ENCODE measurements at places on chromosomes 16 and 17.
A peak's percentile ranks its signal among the peaks of the same experiment; 100 is the strongest.

DNA sequence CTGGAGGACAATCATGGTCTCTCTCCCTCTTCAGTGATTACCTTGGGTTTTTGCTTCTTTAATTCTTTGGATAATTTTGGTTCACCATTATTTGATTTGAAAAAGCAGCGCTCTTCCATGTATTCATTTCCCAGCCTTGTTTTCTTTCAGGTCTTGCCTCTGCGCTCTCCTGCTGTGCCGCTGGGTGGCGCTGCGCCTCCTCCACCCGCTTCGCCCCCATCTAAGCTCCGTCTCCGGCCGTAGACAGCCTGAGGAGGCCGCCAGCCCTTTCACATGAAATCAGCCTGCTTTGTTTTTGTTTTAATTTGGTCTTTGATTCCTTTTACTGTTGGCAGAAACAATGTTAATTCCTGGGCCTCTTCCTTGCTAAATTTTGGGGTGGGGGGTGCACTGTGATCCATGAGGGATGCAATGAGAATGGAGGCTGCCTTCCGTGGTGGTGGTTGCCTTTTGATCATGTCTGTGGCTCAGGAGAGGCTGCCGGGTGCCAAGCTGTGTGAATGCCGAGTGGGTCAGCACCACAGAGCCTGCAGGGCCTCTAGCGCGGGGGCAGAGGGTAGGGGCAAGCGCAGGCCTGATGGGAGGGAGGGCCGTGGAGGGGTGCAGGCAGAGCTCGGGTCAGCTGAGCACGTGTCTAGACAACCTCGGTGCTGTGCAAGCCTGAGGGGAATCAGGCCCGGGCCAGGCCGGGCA lies 64.1 kb downstream of the PLD6 start:
- peak; percentile 73 for DNase-seq

DNA sequence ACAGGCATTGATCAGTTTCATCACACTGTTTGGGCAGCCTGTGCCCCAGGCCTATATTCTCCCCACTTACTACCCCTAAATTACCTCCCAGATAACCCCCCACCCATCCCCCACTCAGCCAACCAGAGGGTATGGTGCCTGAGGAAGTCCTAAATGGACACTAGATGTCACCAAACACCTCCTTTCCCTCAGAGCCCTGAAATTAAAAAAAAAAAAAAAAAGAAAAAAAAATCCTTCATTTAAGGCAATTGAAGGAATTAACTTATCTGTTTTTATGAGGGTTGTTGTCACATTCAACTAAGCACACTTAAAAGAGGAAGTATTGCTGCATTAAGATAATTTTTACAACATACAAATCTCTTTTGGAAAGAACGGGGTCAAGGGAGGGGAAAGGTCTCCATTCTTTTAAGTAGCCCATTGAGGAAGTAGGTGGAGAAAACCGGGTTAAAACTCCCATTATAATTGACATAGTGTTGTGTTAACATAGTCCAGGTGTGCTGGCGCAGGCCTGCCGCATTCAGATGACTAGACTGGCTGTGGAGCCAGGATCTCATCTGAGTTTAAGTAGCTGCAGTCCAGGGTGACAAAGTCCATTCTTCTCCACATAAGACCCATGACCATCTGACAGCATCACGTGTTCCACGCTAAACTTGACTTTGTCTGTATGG lies 46.3 kb downstream of the SNX11 start:
- peak; percentile 91 for DNase-seq

- no peak for DNase-seq
Observed at GRCh38 chr16:59356144-59356543, 622.0 kb upstream of the GOT2 start.

GRCh38 chr17:7262935-7263800 lies 890 bp upstream of the CLDN7 start:
- DNase-seq: peak; percentile 51

DNA sequence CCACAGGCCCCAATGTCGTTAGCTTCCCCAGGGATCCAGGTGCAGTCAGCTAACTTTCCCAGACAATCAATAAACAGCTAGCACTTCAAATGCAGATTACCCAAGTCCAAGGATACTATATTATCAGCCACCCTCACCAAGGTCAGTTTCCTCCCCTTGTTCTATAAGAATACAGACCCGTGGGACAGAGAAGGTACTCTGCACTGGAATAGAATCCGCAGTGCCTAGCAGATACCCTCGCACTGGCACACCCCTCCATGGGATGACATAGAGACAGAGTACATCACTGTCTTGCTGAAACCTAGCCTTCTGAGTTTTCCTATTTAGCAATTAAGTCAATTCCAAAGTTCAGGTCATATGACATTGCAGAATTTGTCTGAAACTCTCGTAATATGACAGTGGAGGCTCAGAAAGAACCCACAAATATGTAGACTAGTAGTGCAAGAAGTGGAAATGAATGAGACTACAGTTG lies 40.0 kb upstream of the ABCA10 start:
- no peak for DNase-seq

DNA sequence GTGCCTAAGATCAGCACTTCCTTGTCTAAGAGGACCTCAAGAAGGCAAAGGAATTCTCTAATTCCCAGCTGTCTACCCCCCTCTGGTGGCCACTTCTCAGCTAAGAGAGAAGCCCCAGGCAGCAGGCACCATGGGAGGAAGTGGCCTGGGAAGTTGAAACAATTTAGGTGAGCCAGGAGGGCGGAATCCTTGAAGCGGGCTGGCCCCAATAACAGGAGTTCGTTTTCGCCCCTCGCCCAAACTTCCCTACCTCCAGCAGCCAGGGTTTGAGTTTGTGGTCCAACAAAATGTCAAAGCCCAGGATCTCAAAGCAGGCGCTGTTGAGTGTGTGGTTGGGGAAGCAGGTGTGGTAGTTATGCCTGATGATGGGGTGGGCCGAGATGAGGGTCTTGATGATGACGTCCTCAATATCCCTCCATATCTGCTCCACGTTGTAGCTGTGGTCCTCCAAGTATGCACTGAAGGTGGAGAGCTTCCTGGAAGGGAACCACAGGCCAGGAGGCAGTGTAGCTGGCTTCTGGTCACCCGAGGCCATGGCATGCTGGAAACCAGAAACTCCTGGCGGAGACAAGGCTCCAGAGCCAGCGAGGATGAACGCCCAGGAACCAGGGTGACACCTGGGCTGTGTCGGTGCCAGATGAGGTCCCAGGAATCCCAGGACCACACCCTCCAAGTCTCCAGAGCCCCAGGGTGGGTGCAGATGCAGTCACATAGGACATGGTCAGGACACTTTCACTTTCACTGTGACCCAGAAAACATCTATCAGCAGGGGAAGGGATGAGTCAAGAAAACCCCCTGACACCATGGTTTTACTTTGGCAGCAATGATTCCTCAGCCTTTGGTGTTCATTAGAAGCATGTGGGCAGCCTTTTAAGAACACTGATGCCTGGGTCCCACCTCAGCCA lies 25.6 kb downstream of the TTLL6 start:
- peak; percentile 79 for DNase-seq

GRCh38 chr16:29961479-29962343 lies at the start of gene TMEM219:
TSS of gene TMEM219 (plus strand) at chr16:29962079. CDS start at chr16:29963144, 1,065 bp downstream.
- DNase-seq: peak; percentile 96

GRCh38 chr17:54814371-54814770 lies 86.3 kb upstream of the TOM1L1 start:
- DNase-seq: no peak

GRCh38 chr17:652314-652713 lies 62.3 kb downstream of the VPS53 start:
- DNase-seq: no peak

DNA sequence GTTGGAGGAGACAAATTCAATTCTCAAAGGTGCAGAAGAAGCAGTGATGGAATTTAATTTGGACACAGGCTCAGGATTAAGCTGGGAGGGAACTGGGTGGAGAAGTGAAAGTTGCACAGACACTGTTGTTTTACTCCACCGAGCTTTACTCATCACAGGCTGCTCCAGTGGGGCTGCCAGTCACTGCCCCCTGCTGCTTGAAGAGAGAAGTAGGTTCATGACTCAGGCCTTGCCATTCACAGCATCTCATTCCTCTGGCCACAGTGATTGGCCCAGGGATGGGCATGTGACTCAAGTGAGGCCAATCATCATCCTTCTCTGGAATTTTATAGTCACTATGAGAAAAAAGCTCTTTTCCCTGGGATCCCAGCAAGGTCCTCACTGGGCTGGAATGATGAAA lies 11.8 kb downstream of the GNAO1 start:
- peak; percentile 52 for DNase-seq

GRCh38 chr17:63189082-63189481 lies 223.0 kb downstream of the TANC2 start:
- DNase-seq: peak; percentile 16

DNA sequence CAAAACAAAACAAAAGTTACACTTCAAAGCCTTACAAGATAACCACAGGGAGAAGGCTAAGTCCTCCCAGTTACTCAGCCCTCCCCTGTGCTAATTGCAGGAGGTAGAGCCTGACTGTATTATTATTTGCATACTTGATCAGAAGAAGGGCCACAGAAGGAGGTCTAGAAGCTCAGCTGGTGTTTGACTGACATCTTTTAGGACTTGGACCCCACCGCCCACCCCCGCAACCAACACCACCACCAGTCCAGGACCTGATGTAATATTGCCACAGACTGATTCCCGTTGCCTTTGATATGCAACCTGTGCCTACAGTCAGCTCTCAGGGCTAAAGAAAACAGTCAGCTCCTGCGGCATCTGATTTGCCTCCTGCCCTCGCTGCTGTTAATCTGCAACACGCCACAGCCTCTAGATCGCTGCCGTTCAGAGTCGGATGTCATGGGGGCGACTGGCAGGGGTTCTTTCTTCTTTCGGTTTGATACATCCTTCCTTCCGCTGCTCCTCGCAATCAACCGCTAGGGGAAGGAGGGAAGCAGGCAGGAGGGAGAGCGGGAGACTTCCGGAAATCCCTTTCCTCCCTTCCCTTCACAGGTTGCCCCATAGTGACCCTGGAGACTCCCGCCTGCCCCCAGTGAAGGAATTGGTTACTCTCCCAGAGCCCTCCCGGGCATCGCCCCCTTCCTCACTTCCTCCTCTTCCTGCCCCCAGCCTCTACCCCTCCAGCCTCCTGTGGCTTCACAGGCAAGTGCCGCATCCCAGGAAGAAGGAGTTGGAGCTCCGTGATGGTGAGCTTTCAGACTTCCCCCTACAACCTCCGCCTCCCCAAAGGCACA lies 90.5 kb upstream of the SOX9 start:
- peak; percentile 13 for DNase-seq

GRCh38 chr16:19751478-19752385 lies 33.7 kb downstream of the IQCK start:
- no peak for DNase-seq

GRCh38 chr16:55257966-55258613 lies 65.9 kb upstream of the IRX6 start:
- peak; percentile 80 for DNase-seq

GRCh38 chr16:51286272-51286671 lies 135.2 kb upstream of the SALL1 start:
- no peak for DNase-seq

GRCh38 chr17:13678841-13679240 lies 77.1 kb upstream of the HS3ST3A1 start:
- no peak for DNase-seq

- DNase-seq: no peak
Observed at GRCh38 chr16:48507391-48507790, 102.6 kb downstream of the N4BP1 start.

DNA sequence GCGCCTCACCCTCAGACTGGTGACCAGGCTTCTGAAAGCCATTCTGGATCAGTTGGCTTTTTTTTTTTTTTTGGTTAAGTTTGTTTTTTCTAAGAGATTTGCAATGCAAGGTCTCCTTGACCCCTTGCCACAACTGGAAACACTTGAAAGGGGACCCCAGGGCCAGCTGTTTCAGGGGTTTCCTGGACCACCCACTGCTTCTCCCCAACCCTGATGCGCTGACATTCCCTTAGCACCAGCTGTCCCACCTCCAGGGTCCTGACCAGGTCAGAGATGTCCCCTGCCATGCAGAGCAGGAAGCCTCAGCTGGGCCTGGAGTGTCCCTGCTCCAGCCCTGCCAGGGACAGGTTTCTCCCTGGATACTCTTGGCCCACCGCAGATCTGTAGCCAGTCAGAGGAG lies 8.1 kb upstream of the MRPL58 start:
- DNase-seq: no peak

DNA sequence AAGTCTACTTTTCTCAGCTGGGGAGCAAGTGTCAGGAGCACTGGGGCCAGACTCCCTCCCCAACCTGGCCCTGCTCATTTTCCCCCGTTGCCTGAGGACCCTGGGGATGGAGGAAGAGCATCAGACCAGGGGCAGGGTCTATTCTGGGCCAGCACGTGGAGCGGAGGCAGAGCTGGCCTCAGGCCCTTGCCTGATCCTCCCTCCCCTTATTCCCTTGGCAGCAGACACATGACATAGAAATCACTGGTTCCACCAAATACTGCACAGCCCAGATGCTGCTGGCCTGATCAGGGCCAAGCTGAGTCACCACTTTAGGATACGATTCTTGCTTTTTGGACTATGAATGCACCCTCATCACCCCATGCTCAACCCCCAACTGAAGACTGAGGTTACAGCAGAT lies 15.8 kb upstream of the AGRP start:
- no peak for DNase-seq

DNA sequence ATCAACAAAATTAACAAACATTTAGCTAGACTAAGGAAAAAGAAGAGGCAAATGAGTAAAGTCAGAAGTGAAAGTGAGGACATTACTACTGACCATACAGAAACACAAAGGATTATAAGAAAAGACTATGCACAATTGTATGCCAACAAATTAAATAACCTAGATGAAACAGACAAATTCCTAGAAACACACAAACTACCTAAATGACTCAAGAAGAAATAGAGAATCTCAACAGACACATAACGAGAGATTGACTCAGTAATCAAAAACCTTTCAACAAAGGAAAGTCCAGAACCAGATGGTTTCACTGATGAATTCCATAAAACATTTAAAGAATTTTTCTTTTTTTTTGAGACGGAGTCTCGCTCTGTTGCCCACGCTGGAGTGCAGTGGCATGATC lies 35.7 kb upstream of the MYLK3 start:
- no peak for DNase-seq

GRCh38 chr17:31696184-31696602 lies 162.9 kb downstream of the COPRS start:
- no peak for DNase-seq

GRCh38 chr17:9209781-9210370 lies 188.6 kb downstream of the NTN1 start:
- DNase-seq: no peak

- DNase-seq: no peak
Observed at GRCh38 chr16:4859190-4859899, 12.1 kb downstream of the UBN1 start.

GRCh38 chr17:29251184-29251583 lies 4.5 kb downstream of the CRYBA1 start:
- DNase-seq: no peak

DNA sequence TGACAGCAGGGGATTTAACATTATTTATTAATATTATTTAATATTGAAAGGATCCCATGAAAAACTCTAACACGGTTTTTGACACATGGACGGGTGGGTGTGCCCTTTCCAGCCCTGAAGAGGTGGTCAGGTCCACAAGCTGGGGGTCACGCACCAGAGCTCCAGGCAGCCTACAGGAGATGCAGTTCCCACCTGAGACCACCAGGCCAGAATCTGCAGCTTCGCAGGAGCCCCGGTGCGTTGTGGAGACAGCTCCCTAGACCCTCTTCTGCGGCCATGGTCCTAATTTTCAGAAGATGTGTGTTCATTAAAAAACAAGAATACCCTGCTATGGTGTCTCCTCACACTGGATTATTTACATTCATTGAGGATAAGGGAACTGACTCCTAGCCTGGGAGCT lies 331.1 kb downstream of the C16orf95 start:
- no peak for DNase-seq
